ENCODE measurements at places on chromosomes 6 and 20.

- DNase-seq: no peak
Measured at GRCh38 chr6:125022391-125022989, 60.3 kb downstream of the RNF217 start.

DNA sequence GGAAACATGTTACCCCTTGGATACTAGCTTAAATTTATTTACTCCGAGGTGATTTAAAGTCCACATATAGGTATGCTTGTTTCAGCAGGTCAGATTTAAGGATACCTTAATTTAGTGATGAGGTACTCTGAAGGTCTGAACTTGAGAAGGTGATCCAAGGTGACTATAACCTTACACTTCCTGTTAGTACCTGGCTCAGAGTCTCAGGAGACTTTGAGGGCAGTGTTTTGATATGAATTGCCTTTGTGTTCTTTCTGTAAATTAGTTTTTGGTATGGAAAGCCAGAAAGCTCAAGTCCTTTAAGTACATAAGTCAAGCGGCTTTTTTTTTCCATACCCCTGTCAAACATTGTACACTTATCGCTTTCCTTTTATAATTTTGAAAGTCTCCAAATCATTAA, 489.0 kb downstream of the CDKAL1 start:
- DNase-seq: no peak

- DNase-seq: no peak
Measured at GRCh38 chr20:19986419-19986818, 30.7 kb upstream of the NAA20 start.

DNA sequence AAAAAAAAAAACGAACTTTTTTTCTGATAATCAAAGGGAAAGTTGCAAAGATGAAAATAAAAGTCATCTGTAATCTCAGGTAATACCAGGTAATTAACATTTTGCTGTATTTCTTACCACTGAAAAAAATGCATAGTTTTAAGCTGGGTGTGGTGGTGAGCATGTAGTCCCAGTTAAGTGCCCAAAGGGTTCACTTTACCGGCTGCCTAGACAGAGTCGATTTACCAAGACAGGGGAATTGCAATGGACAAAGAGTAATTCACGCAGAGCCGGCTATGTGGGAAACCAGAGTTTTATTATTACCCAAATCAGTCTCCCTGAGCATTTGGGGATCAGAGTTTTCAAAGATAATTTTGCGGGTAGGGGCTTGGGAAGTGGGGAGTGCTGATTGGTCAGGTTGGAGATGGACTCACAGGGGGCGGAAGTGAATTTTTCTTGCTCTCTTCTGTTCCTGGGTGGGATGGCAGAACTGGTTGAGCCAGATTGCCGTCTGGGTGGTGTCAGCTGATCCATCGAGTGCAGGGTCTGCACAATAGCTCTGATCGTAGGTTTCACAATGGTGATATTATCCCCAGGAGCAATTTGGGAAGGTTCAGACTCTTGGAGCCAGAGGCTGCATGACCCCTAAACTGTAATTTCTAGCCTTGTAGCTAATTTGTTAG, 51.9 kb downstream of the RPF2 start:
- no peak for DNase-seq

DNA sequence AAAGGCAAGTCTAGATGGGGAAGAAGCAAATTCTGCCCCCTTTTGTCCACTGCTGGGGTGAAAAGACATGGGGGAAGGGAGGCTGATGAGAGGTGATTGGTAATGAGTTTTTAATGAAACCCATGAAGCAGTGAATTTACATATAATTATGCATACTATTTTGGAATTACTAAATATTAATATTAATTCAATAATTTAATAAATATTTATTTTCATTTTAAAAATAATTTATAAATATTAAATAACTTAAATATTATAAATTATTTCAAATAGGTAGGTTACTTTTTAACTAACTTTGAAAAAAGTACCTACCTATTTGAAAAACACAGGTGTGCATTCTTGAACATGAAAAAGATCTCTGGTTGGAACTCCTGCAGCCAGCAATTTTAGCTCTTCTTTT, 138.1 kb upstream of the GPR6 start:
- DNase-seq: no peak

DNA sequence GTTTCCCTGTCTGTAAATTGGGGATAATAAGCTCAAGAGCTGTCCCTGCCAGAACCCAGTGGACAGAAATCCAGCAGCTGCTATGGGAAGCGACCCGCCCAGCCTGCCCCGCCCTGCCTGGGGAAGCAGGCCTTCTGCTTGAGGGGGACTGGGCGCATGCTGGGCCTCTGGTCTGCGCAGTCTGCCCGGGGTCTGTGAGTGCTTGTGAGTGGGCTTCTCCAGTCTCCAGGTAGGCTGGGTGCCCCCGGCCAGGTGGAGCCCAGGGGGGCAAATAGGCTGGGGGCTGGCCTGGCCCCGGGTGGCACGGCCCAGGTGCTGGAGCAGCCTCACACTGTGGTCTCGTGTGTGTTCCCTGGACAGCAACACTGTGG, 648 bp upstream of the RBBP8NL start:
- DNase-seq: no peak

- no peak for DNase-seq
Measured at GRCh38 chr20:2150660-2151059, 49.0 kb downstream of the STK35 start.

- DNase-seq: no peak
Measured at GRCh38 chr6:27814665-27815424, 97.4 kb downstream of the OR2B2 start.

DNA sequence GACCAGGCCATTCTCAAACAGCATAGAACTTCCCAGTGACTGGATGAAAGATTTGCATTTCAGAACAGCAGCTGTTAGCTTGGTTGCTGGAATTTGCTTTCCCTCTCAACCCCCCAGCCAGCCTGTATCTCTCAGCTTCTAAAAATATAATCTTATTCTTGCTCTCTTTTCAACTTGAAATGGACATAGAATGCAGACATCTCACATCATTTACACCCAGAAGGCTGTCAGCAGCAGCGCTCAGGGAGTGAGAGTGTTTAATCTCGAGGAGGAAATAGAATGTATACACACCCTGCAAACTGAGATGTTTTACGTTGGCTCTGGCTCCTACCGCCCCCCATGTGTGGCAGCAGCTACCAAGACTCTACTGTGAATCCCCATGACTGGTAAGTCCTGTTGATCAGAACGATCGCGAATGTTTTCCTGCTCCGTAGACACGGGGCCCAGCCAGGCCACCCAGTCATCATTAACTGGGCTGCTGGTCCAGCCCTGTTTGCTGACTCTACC, 163.4 kb upstream of the SLC24A3 start:
- DNase-seq: no peak

DNA sequence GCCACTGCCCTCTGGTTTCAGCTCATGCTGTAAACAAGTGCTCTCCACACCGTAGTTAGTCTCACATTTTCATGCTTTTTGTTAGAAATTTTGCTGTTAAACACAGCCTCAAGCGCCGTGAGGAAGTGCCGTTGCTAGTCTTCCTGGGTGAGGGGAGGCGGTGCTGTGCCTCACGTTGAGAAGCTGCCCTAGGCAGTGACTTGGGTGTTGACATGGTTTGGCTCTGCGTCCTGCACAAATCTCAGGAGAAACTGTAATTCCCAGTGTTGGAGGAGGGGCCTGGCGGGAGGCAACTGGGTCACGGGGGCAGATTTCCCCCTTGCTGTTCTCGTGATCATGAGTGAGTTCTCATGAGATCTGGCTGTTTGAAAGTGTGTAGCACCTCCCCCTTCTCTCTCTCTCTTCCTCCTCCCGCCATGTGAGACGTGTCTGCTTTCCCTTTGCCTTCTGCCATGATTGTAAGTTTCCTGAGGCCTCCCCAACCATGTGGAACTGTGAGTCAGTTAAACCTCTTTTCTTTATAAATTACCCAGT, 95.8 kb downstream of the ERMARD start:
- no peak for DNase-seq

- DNase-seq: no peak
Measured at GRCh38 chr6:110550353-110550752, 73.9 kb upstream of the SLC22A16 start.

GRCh38 chr6:124283486-124283885, 479.8 kb downstream of the NKAIN2 start:
- no peak for DNase-seq

DNA sequence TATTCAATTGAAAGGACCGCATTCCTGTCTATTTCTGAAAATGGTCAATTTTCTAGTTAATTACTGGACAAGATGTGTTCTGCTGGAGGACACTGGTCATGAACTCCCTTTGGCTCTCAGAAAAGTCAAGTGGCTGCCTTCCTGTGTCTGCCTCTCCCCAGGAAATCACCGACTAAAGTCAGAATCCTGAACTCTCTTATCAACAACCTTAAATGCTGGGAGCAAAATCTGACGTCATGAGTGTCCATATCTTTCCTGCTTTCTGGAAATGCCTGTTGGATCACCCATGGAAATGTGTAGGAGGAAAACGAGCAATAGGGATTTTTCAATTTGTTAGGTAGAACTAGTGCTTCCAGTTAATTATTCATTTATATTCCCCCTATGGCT, 53.5 kb upstream of the PLCB1 start:
- no peak for DNase-seq

GRCh38 chr20:60749804-60750602, 502.1 kb upstream of the CDH4 start:
- no peak for DNase-seq

- DNase-seq: no peak
Measured at GRCh38 chr6:41445261-41445660, 100.9 kb upstream of the FOXP4 start.
